ENCODE measurements at places on chromosomes 3 and 15.

DNA sequence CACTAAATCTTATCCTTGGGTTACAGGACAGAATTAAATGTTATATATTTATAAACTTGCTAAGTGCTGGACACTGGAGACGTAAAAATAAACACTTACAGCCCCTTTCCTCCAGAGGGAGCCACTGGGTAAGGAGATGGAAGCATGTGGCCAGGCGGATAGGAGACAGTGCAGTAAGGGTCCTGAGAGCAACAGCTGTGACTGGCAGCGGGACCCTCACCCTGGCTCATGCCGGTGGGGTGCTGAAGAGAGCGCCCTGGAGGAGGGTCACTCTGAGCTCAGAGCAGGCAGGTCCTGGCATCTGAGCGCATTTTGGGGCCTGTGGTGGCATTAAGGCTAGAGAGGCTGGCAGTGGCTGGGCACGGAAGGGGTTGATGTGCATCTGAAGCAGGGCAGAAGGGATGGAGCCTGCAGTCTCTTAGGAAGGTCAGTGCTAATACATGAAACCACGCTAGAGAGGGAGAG lies 16.0 kb downstream of the SEC61A1 start:
- no peak for DNase-seq

- no peak for DNase-seq
Measured at GRCh38 chr15:94070356-94071295, 160.7 kb upstream of the MCTP2 start.

GRCh38 chr3:172145031-172145686 lies 105.8 kb downstream of the FNDC3B start:
- DNase-seq = no peak

GRCh38 chr15:96593735-96594134 lies 263.2 kb downstream of the NR2F2 start:
- DNase-seq = no peak

GRCh38 chr3:127427156-127427555 lies 139.3 kb upstream of the PRR20G start:
- DNase-seq = no peak

DNA sequence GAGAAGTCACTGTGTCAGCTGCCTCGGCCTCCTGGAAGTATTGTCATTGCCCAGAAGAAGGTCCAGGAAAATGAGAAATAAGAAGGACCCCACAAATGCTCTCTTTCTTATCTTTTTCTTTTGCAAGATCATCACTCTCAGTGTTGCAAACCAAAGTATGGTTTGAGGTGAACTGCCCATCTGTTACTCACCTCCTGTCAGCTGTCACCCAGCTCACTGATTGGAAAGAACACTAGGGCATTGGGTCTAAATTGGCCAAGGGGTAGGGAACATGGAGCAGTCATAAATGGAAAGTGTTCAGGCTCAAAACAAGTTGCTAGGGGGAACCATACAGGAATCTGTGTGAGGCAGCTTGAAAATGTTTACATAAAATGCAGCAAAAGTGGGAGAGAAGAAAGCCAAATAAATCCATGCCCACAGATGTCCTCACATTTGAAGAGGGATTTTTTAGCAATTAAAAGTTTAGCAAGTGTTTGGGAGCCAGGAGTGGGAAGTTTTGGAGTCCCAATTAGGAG lies 431.2 kb upstream of the THBS1 start:
- no peak for DNase-seq

- no peak for DNase-seq
Measured at GRCh38 chr15:49154359-49154758, 1.0 kb downstream of the COPS2 start.

GRCh38 chr3:26406636-26407035 lies 215.9 kb upstream of the LRRC3B start:
- no peak for DNase-seq

GRCh38 chr3:4588466-4588865 lies 95.3 kb downstream of the ITPR1 start:
- no peak for DNase-seq

GRCh38 chr15:92681141-92681631 lies 25.6 kb upstream of the FAM174B start:
- no peak for DNase-seq

GRCh38 chr15:40038275-40038637 lies 725 bp downstream of the SRP14 start:
- DNase-seq = no peak

DNA sequence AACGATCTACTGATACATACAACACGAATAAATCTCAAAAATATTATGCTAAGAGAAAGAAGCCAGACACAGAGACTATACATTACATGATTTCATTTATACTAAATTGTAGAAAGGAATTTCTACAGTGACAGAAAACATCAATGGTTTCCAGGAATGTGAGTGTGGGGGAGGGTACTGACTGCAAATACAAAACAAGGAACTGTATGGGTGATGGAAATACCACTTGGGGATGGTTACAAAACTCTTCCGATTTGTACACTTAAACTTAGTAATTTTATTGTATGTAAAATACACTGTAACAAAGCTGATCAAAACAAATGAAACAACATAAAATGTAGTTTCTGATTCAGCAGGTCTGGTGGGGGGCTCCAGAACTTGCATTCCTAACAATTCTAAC lies 45.8 kb upstream of the IP6K2 start:
- DNase-seq = no peak

DNA sequence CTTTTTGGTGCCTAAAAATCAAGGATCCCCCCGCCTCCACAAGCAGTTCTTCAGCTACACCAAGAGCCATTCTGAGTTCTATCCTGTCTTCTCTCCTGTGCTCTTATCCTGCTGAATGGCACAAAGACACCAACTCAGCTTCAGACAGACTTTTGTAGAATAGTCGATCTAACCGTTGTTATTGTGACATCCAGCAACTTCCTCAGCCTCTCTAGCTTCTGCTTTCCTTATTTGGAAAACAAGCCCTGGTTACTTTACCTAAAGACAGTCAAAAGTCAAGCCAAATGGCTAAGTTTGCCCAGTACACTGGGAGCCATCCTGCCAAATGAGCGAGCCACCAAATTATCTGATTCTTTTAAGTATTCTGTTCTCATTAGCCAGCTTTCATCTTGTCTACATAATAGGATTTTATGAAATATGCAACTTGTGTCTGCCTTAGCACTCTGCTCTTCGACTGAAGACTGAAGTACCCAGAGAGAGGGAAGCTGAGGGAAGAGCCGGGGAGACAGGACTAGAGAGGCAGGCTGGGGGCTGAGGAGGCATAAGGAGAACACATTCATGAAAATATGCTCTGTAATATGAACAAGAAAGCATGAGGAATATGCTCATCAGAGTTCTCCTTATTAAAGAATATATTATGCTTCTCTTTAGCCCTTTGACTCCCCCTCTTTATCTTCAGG lies 35.1 kb downstream of the LYZL4 start:
- no peak for DNase-seq

DNA sequence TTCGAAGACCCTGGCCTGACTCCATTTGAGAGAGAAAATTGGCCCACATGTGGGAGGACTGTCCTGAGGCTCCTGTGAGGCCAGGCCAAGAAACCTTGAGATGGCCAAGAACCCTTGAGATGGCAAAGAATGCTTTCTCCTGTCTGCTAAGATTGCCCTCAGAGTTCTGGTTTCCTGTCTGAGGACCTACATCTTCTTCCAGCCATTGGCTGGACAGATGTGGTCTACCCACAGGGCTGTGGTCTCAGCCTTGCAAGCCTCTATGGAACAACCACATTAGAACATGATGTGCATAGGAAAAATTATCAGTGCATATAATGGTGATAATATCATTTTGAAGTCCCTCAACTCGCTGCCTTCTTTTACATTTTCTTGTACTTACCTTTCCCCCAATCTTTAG lies 10.8 kb upstream of the RASA2 start:
- no peak for DNase-seq

GRCh38 chr3:52428151-52429005 lies 16.5 kb downstream of the SEMA3G start:
- no peak for DNase-seq

DNA sequence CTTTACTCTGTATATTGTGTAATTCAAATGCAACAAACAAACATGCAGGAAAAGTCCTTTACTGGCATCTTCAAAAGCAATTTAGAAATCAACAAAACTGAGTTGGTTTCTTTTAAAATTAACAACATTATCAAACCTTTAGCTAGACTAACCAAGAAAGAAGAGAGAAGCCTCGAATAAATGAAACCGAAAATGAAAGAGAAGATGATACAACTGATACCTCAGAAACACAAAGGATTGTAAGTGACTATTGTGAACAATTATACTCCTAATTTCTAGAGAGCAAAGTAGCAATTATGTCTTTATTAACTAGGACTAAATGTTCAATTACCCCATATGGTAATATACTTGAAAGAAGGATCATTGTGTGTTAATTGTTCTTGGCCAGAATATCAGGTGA lies 49.2 kb upstream of the P3H2 start:
- DNase-seq = no peak

- DNase-seq = no peak
Measured at GRCh38 chr15:88877906-88878305, 17.4 kb downstream of the HAPLN3 start.

- no peak for DNase-seq
Measured at GRCh38 chr3:169954142-169954756, 12.4 kb upstream of the SEC62 start.

- no peak for DNase-seq
Measured at GRCh38 chr3:36459177-36459576, 78.9 kb downstream of the STAC start.

DNA sequence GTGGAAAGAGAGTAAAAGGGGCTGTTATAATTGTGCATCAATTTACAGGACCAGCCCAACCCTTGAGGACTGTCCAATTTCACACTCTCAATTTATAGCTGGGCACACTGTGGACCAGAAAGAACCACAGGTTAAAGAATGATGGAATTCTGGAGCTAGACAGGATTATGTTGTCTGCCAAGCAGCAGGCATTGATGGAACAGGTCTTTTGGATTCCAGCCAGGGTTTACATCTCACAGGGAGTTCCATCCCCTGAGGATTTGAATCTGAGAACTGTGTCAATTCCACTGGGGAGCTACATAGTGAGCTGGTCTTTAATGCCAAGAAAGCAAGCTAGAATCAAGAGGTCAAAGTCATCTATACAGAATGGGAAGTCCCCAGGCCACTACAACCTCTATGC lies 389.5 kb upstream of the WNT5A start:
- DNase-seq = no peak

DNA sequence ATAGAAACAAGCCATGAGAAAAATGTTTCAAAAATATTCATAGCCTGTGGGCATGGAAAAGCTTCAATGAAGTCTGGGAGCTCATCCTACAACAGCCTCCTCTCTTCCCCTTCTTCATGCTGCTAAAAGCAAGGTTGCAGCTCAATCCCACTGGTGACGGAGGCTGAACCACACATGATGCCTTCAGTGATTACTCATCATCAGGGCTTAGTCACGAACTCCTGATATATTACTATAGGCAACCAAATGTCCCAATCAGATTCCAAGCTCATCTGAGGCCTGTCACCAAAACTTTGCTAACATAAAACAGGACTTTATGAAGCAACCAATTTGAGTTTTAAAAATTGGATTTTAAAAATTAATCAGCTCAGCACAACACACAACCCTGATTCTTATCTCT lies 24.0 kb upstream of the SLC24A5 start:
- no peak for DNase-seq

DNA sequence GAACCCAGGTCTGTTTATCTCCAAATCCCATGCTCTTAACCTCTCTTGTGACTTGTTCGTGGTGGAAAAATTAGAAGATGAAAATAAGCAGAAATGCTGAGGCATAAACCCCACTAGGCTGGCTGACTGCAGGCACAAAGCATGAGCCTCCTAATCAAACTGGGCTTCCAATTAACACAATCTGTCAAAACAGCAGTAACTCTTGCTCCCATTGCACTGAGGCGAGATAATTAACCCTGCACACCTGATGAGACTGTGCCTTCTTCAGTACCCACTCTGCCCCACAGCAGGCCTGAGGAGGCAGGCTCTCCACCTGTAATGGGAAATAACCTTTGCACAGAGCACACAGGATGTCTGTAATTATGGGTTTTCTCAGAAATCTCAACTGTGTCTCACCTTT lies 284.4 kb upstream of the WNT5A start:
- no peak for DNase-seq

GRCh38 chr15:80929225-80929624 lies 60.4 kb downstream of the MESD start:
- DNase-seq = no peak

GRCh38 chr3:159800434-159801155 lies 188.0 kb upstream of the IL12A start:
- DNase-seq = no peak

DNA sequence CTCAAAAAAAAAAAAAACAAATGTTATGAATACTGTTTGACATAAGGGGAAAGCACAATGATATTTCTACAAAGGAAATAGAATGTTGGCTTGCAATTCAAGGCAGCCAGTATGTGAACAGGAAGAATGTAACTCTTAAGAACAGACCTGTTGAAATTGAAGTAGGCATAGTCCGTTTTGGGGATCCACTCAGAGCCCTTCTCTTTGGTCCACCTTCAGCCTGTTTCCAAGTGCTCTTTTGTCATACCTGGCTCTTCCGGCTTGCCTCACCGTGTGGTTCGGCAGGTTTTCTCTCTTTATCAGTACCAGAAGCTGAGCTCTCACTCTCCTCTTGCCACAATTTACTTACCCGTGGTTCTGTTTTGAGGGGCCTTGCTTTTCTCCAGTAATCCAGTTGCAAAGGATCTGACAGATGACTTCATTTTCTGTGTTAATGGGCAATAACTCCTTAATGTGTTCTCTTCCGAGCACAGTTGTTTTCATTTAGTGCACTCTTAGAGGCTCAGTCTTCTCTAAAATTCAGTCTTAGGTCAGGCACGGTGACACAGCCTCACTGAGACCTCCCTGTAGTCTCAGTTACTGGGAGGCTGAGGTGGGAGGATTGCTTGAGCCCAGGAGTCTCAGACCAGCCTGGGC lies 6.7 kb downstream of the ABHD17C start:
- DNase-seq = no peak

- DNase-seq = no peak
Measured at GRCh38 chr3:11164607-11165006, 10.3 kb downstream of the HRH1 start.

- DNase-seq = no peak
Measured at GRCh38 chr3:86257955-86258641, 732.9 kb downstream of the VGLL3 start.

DNA sequence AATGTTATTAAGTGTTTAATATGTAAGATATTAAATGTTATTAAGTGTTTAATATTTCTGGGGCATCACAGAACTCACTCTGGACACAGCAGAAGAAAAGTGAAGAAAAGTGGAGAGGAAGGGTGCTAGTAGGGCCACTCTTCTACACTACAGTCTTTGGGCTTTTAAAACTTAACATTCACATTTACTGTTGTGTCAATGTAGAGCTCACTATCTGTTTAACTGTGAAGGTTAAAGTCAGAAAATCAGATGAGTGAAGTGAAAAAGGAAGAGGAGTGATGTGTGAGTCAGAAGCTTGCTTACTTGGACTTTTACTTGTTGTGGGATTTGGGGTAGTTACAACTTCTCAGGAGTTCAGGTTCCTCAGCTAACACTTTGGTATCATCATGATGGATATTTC lies 145.3 kb upstream of the DNAJC19 start:
- DNase-seq = no peak

- DNase-seq = no peak
Measured at GRCh38 chr3:135784557-135784956, 181.0 kb upstream of the PPP2R3A start.

- DNase-seq = no peak
Measured at GRCh38 chr3:41740374-41740886, 221.5 kb downstream of the ULK4 start.

All from stimulated activated CD4-positive, alpha-beta T cell treated with anti-CD3 and anti-CD28 coated beads, TNF-alpha, amount 100 ng/mL, for 4 hours (primary cell).